Muscle of leg (tissue), 16 donors: ENCODE measurements at places on chromosomes 12 and 14.

DNA sequence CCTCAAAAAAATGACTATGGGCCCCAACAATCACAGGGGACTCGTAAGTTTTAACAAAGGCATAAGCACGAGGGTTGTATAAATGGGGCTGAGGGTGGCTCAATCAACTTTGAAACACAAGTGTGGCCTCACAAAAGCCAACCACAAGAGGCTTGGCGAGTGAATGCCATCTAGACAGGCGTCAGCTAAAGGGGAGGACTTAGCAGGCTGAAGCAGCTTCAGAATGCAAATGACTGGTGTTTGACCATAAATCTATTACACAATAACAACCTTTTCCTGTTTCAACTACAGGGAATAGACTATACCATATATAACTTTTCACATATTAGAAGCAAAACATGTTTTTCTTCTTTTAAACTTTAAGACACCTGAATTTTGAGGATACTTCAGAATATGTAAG is 777.9 kb downstream of the FSCB start:
- no peak for DNase-seq

DNA sequence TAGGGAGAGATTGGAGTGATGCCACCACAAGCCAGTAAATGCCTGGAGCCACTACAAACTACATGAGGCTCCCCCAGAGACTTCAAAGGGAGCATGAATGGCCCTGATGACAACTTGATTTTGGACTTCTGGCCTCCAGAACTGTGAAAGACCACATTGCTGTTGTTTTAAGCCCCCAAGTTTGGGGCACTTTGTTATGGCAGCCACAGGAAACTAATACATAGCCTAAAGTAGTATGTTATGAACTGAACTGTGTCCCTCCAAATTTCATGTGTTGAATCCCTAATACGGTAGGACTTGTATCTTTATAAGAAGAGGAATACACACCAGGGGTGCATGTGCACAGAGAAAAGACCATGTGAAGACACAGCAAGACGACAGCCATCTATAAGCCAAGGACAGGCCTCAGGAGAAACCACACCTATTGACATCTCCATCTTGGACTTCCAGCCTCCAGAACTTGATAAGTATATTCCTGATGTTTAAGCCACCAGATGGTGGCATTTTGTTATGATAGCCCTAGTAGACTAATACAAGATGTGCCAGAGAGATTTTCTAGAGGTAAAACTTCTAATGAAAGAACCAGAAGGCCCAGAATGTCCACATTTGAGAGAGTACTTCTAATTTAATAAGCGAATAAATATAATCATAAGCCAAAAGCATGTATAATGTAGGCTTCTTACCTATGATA is 127.1 kb upstream of the BMP4 start:
- DNase-seq, result no peak

DNA sequence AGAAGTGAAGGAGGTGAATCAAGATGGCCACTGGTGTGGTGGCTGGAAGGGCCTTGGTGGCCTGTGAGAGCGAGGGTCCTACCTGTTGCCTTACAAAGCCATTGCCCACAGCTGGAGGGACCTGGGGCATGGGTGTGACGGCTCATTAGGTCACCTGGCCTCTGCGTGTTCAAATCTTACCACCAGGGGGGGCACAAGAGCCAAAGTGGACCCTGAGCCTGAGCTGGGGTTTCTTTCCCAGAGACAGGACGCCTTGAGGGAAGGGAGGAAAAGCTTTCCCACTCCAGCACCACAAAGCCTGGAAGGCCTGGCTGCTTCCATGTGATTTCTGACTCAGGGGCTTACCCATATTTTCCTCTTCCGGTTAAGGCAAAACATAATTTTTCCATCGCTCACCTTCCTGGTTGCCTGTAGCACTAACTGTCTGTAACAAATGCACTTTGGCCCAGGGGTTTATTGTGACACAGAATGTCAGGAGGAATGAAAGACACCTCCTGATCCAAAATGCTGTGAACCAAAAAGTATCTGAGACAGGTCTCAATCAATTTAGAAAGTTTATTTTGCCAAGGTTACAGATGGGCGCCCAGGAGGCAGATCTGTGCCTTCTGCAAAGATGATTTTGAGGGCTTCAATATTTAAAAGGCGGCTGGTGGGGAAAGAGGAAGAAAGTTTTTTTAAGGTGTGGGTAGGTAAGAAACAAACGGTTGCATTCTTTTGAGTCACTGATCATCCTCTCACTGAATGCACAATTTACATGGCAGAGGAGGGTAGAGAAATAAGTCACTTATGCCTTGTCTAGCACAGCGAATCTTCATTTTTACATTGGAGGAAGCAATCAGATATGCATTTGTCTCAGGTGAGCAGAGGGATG is 4.3 kb upstream of the CD9 start:
- peak; percentile 93 for DNase-seq

DNA sequence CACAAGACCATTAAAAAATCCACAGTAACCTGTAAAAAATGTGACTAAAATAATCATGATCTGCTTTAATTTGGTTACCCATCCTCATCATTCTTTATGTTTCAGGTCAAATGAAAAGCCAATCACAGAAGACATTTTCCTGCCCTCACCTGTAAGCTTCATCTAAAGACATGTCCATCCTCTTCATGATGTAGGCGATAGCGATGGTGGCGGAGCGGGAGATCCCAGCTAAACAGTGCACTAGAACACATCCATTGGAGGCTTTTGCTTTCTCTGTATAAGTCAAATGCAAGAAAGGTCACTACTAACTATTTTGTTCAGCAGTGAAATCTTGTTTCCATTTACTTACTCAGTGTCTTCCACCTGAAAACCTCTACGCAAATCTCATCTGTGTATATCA is 82.6 kb downstream of the DUSP16 start:
- no peak for DNase-seq

DNA sequence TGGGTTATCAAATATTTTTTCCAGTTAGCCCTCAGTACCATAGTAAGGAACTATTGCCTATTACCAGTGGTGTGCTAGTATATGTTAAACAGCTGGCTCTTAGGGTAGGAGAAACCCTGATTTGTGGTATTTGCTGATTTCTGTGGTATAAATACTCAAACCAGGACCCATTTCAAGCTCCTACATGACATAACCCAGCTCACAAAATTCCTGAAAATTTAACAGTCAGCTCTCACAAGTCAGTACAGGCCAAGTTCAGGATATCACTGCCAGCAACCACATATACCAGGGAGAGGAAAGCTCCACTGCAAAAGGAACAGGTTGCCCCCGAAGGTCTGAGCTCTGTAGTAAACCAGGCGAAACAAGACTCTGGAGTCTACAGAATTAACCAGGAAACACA is 315.3 kb downstream of the NOVA1 start:
- no peak for DNase-seq

GRCh38 chr12:93595351-93595750 is 22.9 kb downstream of the SOCS2 start:
- DNase-seq, result no peak

- DNase-seq, result no peak
Measured at GRCh38 chr14:50340963-50341362, 28.8 kb downstream of the DMAC2L start.

DNA sequence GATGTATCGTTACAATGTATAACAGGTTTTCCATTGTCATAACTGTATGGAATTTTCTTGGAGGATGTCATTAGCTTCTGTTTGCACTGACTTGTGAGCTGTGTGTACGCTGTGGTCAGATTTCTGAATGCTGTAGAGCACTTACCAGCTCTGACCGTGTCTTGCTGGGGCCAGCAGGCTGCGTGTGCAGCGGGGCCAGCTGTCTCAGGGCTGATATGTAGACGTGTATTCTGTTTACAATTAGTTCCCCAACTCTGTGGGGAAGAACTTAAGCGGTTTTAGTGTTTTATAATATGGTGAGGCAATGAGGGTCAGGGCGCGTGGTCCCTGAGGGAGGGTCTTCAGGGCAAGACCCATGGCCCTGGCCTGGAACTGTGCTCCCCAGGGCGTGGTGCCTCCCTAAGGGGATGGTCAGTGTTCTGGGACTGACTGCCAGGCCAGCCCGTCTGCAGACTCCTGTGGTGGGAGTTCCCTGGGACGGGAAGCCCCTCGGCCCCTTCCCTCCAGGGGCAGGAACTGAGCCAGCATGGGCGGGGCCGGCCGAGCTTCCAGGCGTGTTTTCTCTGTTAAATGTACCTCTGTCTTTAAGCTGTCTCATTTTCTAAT is 18.7 kb downstream of the XRCC3 start:
- peak; percentile 93 for DNase-seq

DNA sequence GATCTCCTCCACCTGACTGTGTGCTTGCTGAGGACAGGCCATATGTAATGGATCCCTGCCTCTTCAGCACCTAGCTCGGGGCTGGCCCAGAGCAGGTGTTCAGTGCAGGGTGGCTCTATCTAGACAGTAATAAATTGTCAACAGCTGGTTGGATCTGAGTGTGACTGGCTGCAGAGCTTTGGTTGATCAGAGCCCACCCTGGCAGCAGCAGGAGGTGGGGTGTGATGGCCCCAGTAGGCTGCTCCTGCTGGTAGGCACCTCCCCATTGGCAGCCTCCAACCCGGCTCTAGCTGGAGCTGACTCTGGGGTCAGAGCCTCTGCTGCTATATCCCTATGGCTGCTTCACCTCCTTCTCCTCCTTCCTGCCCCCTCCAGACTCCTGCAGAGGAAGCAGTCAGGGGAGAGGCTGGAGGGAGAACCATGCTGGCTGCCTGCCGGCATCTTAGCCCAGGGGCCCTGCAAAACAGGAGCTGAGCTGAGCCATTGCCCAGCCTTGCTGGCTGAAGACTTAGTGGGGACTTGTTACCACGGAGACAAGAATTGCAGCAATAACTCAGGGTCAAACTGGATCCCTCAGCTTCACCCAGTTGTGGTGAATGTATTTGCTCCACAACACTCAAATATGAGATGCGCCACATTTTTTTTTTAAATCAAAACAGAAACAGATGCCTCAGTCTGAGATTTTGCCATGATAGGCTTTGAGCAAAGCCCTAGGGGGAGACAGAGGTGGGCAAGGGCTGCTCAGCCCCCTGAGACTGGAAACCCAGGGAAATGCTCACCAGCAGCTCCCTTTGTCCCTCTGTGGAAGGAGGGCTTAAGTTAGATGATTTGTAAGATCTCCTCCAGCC is 22.2 kb downstream of the TMEM63C start:
- no peak for DNase-seq

GRCh38 chr14:24875203-24875838 is 174.6 kb downstream of the STXBP6 start:
- DNase-seq, result peak; percentile 90

DNA sequence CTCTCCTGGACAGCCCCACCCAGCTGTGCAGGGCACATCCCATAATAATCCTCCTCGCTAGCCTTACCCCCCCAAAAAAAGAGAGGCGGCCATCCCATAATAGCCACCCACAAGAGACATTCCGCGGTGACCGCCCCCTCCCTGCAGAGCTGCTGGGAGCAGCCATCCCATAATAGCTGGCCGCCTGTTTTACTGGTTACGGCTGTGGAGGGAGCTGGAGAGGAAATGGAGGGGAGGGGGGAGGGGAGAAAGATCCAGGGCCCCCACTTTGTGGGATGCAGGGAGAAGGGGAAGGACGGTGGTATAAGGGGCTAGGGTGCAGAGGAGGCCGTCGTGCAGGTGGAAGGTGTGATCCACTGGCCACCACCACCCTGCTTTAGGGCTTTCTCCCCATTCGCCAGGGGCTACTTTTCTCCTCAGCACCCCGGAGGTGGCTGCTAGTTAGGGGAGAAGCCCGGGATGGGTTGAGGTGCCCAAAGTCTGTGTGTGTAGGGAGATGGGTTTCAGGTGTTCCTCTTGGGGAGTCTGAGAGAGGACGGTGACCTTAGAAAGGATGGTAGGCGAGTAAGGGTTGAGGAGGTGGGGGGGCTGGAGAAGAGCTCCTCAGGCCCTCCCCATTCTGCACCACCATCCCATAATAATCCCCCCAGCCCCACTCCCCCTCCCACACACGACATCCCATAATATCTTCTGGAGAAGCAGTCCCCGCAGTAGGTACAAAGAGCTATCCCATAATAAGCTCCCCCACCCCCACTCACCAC is 6.0 kb upstream of the CHD4 start:
- peak; percentile 93 for DNase-seq

- no peak for DNase-seq
Measured at GRCh38 chr14:39755269-39755878, 323.1 kb upstream of the FBXO33 start.

DNA sequence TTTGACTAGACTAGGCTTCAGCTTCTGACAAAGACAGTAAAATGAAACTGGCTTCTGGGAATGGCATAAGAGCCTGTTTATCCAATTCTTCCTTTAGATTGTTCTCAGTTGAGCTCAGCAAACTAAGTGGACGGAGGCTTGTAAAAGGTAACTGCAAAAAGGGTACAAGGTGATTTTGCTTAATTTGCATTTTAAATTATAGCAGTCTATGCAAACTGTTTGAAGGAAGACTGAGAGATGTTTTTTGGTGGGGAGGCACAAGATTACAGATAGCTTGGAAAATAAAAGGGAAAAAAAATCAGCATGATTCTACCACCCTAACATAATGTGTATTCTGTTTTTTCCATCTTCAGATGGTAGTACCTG is 5.0 kb downstream of the SUSD6 start:
- DNase-seq, result no peak

GRCh38 chr14:85565862-85566296 is 35.9 kb downstream of the FLRT2 start:
- DNase-seq, result peak; percentile 50

- peak; percentile 11 for DNase-seq
Measured at GRCh38 chr14:65832431-65833266, 420.1 kb downstream of the FUT8 start.

- DNase-seq, result no peak
Measured at GRCh38 chr12:1126091-1126490, 135.1 kb downstream of the ERC1 start.

- peak; percentile 77 for DNase-seq
Measured at GRCh38 chr12:69904777-69905176, 79.8 kb downstream of the MYRFL start.

DNA sequence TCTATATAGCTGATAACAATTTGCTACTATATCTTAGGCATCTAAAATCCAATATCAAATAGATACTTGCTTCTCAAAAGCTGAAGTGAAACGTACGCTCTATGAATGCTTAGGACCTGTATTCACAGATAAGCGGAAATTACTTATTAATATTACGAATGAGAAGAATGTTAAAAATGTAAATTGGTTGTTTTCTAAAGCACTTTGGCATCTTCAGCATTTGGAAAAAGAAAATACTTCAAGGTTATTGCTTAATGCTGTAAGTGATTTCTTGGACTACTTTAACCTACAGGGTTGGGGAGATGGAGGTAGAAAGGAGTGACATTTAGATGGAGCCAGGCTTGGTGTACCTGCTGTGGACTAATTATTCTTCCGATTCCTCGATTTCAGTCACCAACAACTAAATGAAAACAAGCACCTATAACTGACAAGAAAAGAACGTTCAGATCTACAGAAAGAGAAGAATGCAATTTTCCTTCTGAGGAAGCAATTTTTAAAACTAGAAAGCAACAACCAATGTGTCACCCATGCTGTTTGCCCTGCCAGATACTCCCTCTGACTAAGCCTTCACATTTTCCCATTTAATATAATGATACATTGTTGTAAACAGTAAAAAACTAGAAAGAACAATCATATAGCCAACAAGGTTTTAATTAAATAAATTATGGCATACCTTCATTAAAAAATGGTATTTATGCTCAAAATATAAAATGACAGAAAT is 49.3 kb downstream of the SLC25A21 start:
- no peak for DNase-seq

DNA sequence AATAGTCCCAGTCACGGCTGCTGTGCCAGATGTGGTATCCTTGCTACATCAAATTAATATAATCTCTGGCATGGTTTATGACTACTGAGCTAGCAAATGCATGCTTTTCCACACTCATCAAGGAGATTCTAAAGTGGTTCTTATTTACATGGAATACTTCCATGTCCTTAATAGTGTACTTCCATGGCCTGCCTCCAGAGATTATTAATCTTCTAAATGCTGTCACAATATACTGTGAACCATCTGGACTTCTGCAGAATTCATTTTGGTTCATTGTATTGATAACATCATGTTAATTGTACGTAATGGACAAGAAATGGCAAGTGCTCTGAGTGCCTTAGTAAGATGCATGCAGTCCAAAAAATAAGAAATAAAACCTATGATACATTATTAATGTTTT is 230.8 kb downstream of the NUAK1 start:
- DNase-seq, result no peak
